ENCODE measurements at places on chromosomes 3 and 15.

DNA sequence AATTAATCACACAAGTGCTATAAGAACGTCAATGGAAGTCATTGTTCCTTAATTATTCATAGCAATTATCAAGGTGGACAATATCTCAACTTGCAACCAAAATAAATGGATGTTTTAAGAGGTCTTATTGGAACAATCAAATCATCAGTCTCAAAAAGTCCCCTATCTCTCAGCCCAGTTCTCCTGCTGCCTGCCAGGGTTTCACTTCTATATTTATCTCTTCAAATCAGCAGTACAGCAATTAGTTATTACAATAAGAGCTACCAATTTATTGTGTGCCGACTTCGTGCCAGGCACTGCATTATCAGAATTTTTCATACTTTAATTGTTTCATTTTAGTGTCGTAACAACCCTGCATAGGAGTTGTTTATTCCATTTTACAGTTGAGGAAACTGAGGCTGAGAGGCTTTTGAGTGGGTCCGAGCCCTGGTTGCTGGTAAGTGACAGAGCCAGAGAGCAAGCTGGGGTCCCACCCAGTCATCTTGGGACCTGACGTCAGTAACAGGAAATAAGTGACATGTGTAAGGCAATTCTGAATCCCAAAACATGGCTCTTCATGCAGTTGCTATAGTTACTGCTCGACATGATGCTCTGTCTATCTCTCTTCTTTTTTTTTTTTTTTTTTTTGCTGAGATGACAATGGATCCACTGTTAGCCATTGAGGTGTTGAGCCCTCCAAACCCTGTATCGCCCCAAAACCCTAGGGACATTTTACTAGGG is 8.8 kb upstream of the KCTD6 start:
- DNase-seq = no peak

GRCh38 chr3:14757153-14757700 is 61.5 kb upstream of the FGD5 start:
- no peak for DNase-seq

- no peak for DNase-seq
Measured at GRCh38 chr3:191085091-191085490, 114.0 kb upstream of the OSTN start.

- DNase-seq = no peak
Measured at GRCh38 chr3:20222274-20222673, 36.3 kb upstream of the SGO1 start.

DNA sequence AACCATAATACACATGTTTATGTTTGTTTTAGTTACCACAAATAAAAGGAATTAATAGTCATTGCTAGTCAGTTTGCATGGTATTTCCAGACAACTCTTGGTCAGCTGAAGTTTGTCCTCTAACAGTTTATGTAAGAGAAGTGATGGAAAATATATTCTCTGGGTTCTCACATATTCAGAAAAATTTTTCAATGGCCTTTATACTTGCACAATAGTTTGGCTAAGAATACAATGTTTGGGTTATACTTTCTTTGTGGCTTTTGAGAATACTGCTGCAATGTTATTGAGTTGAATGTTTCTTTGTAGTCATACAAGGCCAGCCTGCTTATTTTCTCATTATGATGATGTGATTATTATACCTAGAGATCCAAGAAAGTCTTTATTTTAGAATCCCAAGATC is 133.9 kb downstream of the RAP2B start:
- DNase-seq = no peak

- no peak for DNase-seq
Measured at GRCh38 chr15:79028411-79028964, 62.1 kb downstream of the RASGRF1 start.

DNA sequence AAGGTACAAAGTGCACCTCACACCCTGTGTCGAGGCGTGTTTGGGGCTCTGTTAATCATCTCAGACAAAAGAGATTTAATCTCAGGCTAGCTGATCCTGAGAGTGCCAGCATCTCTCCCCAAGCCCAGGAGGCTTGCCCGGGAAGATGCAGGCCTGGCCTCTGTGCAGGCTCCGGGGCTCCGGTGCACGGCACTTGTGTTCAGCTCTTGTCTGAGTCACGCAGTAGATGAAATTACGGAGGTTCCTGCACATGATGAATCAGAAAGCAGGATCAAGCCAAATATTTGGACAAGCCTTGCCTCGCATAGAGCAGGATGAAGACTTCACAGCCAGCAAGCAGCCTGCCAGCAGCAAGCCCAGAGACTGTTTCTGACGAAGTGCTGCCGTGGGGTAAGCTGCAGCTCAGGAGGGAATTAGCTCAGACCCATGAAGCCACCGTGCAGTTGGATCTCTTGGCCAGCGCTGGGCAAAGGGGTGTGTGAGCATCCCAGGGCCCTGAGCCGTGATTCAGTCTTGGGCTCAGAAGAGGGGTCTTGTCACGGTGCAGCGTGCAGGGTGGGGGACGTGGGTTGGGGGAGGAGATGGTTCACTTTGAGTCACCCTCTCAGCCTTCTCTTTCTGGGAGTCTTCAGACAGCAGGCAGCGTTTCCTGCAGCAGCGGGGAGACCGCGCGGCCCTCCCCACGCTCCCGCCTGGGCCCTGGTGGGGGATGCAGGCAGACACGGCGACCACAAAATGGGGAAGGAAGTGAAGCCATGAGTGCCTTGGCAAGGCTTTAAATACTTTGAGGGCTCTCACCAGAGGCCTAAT is 89.2 kb upstream of the MEF2A start:
- peak; percentile 17 for DNase-seq

GRCh38 chr3:150278843-150279381 is 129.2 kb upstream of the TSC22D2 start:
- DNase-seq = no peak

DNA sequence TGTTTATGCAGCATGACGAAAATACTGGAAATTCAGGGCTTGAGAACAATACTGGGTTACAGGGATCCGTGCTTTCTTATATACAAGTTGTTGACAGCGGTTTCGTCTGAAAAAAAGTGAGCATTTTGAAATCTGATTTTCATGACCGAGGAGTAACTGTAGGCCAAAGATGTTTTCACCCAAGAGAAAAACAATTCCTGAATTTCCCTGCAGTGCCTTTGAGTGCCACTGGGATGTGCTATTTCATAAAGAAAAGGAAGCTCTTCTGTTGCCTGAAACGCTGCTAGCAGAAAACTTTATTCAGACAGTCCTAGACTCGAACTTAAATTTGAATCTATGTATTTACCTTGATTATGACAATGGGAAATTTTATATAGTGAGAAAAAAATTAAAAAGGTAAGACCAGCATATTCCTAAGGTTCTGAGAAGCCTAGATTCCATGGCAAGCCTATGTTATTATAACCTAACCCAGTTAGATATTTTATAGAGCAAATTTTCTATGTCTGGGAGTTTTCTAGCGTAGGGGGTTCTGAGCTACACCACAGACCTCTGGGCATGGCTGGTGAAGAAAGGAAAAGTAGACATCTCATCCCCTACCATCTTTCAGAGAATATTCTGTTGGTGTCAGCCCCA is 30.2 kb downstream of the KCNAB1 start:
- DNase-seq = no peak

- no peak for DNase-seq
Measured at GRCh38 chr3:72595927-72596610, 252.2 kb downstream of the SHQ1 start.

DNA sequence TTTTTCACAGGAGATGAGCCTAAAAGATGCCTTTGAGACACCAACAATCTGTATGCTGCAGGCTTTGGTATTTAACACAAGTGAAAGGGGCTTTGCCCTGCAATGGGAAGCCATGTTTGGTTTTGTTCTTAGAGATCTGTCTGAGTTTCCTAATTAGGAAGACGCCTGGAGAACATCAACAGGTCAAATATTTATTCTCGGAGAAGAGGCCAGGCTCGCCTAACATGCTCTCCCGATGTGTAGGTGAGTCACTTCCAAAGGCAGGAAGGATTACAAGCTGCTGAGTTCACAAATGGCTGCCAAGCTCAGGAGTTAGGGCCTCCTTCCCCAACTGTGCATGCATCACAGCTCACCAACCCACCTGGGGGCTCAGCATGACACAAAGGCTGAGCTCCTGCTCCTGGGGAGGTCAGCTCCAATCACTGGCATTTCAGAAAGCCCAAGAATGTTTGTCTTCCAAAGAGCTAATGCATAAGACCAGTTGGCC is 119.5 kb upstream of the PRICKLE2 start:
- no peak for DNase-seq

DNA sequence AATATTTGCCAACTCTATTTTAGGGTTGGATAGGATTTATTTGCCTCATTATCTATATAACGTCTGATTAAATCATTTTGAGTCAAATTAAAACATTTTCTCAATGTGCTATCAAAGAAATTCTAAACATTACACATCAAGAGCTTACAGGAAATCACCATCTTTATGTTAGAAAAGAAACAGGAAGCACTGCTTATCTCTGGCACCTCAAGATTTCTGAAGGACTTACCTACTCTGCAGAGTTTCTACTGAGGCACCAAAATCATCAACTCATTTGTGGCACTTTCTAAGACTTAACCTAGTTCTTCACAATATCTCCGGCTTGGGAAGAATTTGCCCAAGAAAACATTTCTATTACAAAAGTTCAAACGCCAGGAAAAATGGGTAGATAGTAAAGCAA is 181.3 kb upstream of the EOMES start:
- no peak for DNase-seq

DNA sequence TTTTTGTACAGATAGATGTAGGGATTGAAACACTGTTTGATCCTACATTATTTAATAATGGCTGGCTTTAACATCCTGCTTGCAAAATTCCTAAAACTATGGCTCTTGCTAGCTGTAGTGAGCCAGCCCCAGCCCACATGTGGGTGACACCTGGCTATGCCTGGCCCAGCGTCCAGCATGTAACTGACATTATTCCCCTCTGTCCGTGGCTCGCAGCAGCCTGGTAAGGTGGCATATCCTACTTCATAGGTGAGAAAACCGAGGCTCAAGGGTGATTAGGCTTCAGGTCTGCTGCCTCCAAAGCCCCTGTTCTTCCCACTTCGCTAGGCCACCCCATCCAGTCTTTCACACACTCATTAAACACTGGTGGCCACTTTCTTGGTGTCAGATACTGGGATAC is 1.6 kb downstream of the CALML4 start:
- DNase-seq = no peak

DNA sequence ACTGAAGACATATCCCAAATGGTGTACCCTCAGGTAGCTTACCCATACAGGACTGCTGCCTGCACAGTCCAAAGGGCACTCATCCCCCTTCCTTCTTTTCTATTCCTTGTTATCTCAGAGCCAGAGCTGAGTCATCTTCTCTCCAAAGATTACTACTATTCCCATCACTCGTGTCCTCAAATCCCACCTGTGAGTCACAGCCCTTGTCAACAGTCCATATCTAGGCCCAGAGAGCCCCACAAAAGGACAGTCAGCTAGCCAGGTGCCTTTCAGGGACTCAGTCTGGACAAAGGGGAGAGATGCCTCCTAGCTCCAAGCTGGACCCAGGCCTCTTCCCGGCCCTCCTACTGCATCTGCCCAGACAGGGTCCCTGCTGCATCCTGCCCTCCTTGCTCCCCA is 11.0 kb downstream of the PARP16 start:
- no peak for DNase-seq

DNA sequence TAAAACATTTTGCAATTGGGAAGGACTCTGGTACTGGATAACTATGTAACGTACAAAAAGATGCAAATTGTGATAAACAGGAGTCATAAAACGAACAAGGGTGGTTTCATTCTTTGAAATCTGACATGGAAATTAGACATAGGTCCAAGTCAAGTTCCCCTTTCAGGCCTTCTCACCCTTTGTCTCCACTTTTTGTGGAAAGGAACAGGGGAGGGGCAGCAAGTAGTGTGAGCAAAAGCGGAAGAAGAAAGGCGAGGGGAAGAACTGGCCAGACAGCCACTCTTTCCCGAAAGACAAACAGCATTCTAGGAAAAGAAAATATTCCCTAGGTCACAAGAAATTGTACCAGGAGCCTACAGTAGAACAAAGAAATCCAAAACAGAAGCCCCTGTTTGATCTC is 52.6 kb downstream of the MCF2L2 start:
- peak; percentile 66 for DNase-seq

DNA sequence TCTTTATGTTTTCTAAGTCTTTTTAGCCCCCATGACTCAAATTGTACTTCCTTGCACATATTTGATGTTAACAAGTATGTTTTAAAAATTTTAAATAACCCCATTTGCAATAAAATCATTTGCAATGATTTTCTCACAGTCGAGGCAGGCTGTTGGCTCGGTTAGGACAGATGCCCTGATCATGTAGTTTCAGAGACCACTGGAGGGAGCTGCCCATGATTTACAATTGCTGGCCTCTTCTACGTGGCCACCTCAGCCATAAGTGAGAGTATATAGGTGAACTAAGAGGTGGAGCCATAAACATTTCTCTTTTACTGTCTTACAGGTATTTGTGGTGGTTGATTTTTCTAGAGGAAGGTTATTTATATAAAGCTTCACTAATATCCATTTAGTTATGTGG is 1.7 kb downstream of the DTWD1 start:
- DNase-seq = no peak

- no peak for DNase-seq
Measured at GRCh38 chr15:98069256-98069655, 108.8 kb downstream of the ARRDC4 start.

- no peak for DNase-seq
Measured at GRCh38 chr3:10463533-10464434, 41.6 kb downstream of the ATP2B2 start.

- no peak for DNase-seq
Measured at GRCh38 chr3:13285007-13285567, 135.0 kb downstream of the NUP210 start.

- no peak for DNase-seq
Measured at GRCh38 chr3:158471639-158472294, 99.2 kb upstream of the MLF1 start.

- DNase-seq = no peak
Measured at GRCh38 chr15:31328428-31328968, 1.9 kb downstream of the KLF13 start.

- DNase-seq = no peak
Measured at GRCh38 chr3:127678611-127679533, 6.1 kb downstream of the ABTB1 start.

GRCh38 chr15:33636958-33637357 is 326.2 kb downstream of the RYR3 start:
- DNase-seq = no peak

DNA sequence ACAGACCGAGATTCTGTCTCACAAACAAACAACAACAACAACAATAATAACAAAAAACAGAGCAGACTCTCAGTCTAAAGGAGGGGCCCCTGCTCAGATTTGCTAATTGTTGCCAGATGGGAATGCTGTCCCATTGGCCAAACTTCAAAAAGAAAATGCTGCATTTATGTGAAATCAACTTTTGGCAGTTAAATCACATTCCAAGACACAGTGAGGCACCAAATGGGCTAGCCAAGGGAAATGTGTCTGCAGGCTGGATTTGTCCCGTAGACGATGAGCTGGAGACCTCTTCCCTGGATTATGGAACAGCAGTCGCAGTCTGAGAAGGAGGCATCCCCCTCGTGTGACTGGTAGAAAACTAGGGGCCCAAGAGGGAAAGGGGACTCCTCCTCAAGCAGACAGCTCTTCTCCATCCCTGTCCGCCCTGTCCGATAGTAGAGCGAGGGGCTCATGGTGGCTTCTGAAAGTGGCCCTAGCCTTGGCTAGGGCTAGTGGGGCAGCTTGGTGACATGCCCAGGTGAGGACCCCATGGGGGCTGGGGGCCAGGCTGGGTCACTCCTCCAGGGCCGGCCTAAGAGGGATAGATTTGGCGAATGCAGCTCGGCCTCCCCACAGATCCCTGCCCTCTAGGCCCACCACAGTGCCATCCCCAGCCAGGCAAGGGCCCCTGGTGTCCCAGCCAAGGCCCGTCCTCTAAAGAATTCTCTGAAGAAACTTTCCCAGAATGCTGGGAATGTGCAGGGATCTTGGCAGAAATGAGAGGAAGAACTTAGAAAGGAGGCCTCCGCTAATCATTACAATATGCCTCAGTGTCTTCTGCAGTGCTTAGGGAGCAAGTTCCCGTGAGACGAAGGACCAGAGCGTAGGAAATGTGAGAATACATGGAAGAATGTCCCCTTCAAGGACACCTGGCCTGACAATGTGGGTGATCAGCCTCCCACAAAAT is 2.0 kb downstream of the SLC22A14 start:
- no peak for DNase-seq

Measured in SIG-M5 (cell line).